ENCODE measurements at places on chromosomes 7 and 10.

- DNase-seq, result no peak
Observed at GRCh38 chr10:108836362-108836761, 1086.9 kb downstream of the XPNPEP1 start.

DNA sequence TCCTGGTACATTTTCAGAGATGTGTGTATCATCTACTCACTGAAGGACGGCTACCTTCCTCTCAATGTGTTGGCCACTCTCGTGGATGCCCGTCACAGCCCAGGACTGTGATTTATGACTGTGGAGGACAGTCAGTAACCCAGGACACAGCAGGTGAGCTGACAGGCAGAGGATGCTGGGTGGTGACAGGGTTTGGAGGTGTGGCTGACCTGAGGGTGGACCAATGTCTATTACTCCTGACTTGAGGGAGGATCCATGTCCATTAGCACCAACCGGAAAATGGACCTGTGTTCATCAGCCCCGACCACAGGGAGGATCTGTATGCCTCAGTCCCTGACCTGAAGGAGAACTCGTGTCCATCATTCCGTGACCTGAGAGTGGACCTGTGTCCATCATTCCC, 96.1 kb downstream of the ADCY1 start:
- no peak for DNase-seq

- DNase-seq, result no peak
Observed at GRCh38 chr7:149817301-149817771, 20.8 kb upstream of the ZNF862 start.

DNA sequence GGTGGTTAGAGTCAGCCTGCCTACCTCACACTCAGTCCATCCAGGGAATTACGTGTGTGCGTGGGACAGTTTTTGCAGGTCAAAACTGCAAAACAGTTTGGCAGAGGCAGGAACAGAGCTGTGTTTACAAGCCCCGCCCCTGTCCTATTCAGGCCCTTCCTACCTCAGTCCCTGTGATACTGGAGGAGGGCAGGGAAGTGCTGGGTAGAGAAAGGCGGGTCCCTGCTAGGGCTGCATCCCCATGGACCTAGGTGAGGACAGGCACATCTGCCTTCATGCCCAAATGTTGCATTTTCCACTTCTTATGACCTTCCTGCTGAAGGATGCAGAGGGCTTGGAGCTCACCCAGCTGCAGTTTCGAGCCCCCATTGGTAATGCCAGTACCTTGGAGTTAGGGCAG, 25.1 kb downstream of the SBDS start:
- no peak for DNase-seq

DNA sequence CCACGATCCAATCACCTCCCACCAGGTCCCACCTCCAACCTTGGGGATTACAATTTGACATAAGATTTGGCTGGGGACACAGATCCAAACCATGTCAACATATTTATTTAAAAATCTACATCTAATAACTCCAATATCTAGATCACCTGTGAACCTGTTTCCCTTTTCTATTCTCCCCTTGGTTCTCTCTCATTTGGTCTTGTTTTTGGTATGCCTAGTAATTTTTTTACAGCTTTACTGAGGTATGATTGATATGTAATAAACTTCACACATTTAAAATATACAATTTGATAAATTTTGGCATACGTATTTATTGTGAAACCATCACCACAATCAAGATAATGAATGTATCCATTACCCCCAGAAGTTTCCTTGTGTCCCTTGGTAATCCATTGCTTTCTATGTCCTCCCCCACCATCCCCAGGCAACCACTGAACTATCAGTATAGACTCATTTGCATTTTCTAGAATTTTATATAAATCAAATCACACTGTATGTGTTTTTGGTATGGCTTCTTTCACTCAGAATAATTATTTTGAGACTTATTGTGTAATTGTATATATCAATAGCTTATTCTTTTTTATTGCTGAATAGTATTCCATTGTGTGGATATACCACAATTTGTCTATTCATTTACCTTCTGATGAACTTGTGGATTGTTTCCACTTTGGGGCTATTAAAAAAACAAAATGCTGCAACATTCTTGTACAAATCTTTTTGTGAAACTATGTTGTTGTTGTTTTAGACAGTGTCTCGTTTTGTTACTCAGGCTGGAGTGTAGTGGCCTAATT, 45.2 kb upstream of the NUB1 start:
- no peak for DNase-seq

GRCh38 chr7:148303295-148304082, 287.1 kb upstream of the C7orf33 start:
- DNase-seq, result no peak

- DNase-seq, result no peak
Observed at GRCh38 chr10:77746047-77746707, 108.6 kb upstream of the KCNMA1 start.

GRCh38 chr10:25633542-25633941, 300.5 kb upstream of the MYO3A start:
- no peak for DNase-seq

DNA sequence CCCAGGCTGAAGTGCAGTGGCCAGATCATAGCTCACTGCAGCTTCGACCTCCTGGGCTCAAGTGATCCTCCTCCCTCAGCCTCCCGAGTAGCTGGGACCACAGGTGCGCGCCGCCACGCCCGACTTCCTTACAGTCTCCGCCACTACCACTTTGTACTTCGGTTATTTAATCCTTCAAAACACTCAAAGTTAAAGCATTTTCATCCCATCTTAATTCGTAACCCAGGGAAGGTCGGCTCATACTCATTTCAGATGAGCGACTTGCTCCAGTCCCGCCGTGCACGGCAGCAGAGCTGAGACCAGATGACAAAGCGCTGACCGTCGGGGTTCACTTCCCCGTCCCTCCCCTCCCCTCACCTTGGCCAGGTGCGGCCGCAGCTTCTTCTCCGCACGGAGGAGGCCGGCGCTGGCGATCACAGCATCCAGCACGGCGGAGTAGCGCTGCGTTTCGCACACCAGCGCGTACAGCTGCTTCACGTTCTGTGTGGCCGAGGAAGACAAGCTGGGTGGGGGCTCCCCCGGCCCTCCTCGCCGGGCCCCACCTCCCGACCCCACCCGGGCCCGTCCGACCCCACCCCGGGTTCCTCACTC, 457 bp downstream of the NSUN5 start:
- DNase-seq, result no peak

GRCh38 chr7:29255906-29256692, 61.5 kb downstream of the CHN2 start:
- no peak for DNase-seq
